ENCODE measurements at places on chromosomes 2 and 18. TPM values are rescaled to one million over a fixed set of nuclear protein-coding genes. Genes with fewer than 3 reads are reported as not detected.
A peak's percentile ranks its signal among the peaks of the same experiment; 100 is the strongest.

DNA sequence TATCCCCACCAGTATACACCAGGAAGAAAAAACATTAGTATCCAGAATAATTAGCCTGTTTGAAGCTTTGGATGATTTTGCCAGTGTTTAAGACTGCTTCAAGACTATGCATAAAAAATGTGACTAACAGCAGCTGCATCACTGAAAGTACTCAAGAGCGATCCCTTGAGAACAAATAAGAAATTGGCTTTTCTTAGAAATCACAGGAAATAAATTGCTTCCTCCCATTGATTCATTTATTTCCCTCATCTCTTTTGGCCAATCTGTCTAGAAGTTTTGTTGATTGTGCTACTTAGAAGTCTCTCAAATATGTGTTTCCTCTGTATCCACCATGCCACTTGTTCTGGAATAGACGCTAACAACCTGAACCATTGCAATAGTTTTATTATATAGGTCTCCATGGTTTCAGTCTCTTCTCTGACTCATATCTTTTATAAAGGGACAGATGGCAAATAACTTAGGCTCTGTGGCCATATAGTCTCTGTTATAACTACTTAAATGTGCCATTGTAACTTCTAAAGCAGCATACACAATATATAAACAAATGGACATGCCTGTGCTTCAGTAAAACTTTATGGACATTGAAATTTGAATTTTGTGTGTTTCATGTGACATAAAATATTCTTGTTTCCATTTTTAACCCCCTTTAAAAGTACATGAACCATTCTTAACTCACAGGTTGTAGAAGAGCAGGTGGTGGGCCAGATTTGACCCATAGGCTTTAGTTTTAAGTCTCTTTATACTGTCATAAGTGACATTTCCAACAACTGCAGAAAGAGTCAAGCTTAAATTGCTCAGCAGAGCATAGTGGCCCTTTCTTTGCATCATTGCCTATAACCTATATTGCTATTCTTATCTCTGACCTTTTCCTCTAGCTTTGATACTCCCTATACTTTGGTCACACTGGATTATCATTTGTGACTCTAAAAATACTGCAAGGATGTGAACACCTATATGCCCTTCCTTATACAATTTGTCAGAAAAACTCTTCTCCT is 123.9 kb downstream of the MC4R start:
- peak; percentile 1 for DNase-seq

DNA sequence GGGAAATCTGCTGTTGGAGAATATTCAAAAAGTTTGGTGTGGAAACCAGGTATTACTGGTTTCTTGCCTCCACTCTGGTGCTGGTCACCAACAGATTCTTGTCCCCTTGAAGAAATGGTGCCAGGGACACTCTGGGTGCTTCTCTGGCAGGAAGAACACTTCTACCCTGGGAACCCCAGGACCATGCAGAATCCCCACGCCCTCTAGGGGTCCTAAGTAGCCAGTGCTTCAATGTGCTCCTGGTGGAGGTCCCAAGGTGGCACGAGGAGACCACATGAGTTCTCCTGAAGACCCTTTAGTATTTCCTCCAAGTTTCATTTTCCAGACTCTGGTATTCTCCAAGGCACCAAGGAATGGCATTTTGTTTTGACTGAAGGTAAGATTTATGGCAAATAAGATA is 380.6 kb downstream of the TSN start:
- DNase-seq = peak; percentile 64

Gene SP5
- not detected for total RNA-seq

DNA sequence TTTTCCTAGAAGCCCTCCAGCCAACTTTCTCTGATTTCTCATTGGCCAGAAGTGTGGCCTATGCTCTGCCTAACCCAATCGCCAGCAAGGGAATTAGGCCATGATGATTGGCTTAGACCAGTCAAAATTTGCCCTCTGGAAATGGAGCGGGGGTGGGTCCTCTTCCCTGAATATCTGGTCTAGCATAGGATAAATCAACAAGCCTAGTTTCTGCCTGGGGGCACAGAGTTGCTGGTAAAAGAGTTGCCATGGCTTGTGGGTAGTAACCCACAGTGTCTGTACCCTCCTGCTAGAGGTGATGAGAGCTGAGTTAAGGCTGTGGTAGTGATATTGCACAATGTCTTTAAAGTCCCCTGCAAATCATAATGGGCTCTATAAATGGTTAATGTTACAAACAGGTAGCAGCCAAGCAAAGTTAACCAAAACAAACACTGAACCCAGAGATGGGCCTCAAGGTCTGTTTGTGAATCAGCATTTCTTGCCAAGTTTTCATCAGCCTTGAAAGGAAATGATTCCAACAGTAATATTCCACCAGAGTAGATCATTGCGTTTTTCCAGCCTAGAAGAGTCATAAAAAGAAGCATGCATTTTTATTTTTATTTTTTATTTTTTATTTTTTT is 19.3 kb downstream of the GALM start:
- no peak for DNase-seq

Gene UGT1A7
- total RNA-seq = not detected

DNA sequence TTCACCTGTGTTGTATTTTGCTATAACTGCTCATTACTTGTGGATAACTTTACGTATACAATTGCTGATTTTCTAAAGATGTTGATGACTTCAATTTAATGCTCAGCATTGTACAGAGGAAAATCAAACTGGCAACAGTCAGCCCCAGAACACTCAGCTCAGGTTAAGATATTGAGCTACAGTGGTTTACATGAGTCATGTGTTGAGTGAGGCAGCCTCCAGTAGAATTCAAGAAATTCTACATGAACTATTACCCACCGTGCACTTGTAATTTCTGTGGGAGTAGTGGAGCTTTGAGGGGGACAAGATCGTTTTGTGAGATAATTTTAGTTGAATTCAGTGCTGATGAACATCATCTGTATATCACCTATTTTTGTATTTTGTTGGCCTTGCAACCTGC is 292.3 kb downstream of the ALPK2 start:
- DNase-seq = no peak

Gene LOXL3
- 0.85 TPM for total RNA-seq

DNA sequence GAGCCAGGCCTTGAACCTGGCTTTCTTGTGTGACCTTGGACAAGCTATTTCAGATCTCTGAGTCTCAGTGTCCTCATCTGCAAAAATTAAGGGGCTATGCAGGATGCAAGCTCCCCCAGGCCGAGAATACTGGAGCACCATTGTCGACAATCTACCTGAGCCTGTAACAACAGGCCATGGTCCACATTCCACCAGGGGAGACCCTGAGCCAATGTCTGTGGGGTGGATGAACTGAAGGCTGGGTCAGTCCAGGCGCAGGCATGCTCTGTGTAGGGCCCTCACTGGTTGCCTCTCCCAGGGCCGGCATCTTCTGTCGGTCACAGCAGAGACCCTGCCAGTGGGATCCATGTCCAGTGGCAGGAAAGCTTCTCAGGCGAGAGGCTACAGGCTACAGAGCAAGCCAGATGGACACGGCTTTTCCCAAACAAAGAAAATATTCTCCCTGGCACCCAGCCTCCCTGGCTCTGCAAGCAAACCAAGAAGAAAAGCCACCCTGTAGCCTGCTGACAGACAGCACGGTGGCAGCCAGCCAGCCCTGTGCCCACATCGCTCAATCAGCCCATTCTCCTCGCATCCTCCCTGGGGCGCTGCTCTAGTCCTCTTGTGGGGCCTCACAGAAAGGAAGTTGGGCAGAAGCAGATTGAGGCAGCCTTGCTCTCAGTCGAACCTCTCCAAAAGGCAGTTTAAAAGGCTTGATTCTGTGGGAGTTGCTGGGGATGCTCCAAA is 48.7 kb upstream of the FZD7 start:
- DNase-seq = no peak

Gene YPEL5
- 99.2 TPM for total RNA-seq

Gene ALK
- total RNA-seq = not detected

Gene PAX8
- 0.68 TPM for total RNA-seq

GRCh38 chr2:127700527-127701192 is 637 bp upstream of the SFT2D3 start:
- DNase-seq = no peak

DNA sequence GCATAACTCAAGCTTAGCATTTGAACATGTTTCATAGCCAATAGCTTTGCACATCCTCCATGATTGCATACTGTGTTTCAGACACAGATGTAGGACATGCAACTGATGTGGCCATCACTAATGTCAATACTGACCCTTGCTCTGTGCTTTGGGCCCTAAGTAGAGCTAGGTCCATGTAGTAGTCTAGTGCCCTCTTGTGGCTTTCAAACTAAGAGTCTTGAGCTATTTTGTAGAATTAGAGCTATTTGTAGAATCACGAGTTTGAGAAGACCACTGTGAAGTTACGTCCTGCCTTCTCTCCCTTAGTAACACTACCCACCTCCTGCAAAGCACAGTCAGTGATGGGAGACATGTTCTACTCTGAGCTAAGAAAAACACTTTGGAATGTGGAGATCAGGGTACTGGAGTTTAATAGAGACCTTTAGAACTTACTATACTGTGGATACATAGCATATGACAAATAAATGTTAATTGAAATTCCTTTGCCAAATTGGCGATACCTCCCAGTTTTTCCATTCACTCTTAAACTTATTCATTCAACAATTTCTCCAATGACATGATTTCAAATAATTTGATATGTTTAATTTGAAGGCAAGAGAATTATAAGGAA is 306.5 kb upstream of the TNP1 start:
- DNase-seq = peak; percentile 64

Gene ABCG8
- not detected for total RNA-seq

DNA sequence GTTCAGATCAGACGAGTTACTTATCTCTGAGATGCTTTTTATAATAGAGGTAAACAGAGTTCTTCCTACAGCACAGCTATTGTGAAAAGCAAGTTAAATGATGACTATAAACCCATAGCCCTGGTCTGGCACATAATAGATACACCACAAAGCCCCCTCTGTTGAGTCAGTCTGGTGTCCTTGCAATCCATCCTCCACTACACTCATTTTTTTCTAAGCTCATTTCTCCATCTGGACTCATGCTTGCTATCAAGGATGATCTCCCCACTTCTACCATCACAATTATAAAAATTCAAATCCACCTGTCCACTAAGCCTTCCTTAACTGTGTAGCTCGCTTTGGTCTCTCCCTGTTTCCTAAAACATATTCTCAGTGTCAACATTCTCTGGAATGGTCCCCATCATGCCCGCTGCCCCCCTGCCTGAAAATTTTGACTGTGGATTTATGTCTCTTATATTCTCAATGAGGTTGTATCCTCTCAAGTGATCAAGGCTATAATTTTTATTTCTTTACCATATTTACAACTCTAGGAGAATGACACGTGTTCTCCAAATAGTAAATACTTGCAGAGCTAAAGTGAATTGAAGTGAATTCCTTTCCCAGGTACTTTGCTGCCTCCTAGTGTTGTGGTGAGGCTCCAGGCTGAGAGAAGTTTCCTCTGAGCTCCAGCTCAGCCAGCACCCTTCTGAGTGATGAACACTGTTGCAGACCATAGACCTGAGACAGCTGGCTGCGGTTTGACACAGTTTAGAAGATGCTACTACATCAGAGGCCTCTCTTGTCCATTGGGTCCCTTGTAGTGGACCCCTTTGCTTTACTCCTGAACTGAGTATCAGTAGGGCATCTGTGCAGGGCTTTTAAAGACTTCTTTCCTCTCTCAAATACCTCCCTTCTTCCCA is 108.7 kb downstream of the DPP10 start:
- peak; percentile 12 for DNase-seq

DNA sequence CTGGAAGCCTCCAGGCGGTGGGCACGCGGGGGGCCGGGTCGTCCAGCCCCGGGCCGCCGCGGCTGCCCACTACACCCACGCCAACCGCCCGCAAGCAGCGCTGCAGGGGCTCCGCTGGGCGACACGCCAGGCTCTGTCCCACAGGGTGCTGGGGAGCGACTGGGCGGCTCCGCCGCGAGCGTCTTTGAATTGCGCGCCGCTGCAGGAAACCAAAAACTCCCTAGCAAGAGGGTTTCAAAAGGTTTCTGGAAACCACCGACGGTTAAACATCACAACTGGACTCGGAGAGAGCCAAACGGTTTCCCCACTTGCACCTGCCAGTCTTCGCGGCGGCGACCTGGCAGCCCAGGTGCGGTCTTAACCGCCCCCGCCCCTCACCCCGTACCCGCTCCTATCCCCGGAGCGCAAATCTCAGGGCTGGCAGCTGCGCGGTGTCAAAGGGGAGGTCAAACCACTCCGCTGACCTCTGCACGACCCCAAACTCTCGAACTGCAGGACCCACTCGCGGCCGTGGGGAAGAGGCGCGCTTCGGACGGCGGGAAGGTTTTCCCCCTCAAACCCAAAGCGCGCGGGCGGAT is 1.0 kb downstream of the CXCR4 start:
- peak; percentile 19 for DNase-seq

DNA sequence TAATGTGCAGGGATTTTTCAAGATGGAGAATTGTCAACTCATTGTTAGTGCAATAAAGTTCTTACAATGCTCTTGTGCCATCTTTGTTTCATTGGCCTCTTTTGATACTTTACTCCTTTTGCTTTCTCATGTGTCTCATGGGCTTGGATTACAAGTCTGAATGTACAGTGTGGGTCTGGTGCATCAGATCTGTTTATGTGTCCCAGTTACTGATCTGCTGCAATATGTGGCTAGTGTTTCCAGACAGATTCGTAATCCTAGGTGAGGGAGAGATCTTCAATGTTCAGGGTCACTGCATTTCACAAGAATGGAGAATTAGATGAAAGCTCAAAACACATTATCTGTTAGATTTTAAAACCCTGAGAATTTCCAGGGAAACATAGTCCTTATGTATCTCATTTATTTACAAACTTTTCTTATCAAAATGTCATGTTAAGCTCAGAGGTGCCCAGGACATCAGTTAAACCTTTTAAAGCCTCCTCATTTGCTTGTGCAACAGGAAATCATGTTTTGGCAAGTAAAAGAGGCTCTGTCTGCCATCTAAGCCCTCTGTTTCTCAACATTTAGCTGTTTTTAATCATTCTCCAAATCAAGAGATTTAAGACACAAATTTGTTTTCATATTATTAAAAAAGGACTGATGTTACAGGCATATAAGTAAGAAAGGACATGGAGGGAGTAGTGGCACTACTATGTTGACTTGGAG is 108.1 kb downstream of the NUP35 start:
- no peak for DNase-seq

Gene SLC9A4
- not detected for total RNA-seq

Gene TRAK2
- total RNA-seq = 40.7 TPM

Gene ATP5MC3
- total RNA-seq = 98.7 TPM

- no peak for DNase-seq
Measured at GRCh38 chr2:138960191-138960590, 180.0 kb upstream of the NXPH2 start.

GRCh38 chr2:120764991-120765677 is 29.5 kb downstream of the GLI2 start:
- peak; percentile 17 for DNase-seq

GRCh38 chr2:157837851-157838441 is 38.2 kb downstream of the ACVR1 start:
- peak; percentile 67 for DNase-seq

Gene MOCOS
- total RNA-seq = 0.34 TPM

- no peak for DNase-seq
Measured at GRCh38 chr18:63232826-63233225, 86.7 kb downstream of the BCL2 start.

- peak; percentile 43 for DNase-seq
Measured at GRCh38 chr2:38554973-38555595, 47.6 kb downstream of the HNRNPLL start.
